Activated CD4-positive, alpha-beta T cell treated with anti-CD3 and anti-CD28 coated beads for 24 hours (primary cell): ENCODE measurements at places on chromosomes 11 and 22.

- DNase-seq = no peak
Observed at GRCh38 chr22:27218012-27218920, 560.9 kb downstream of the MIAT start.

- DNase-seq = no peak
Observed at GRCh38 chr11:132718711-132719671, 813.3 kb downstream of the OPCML start.

- DNase-seq = no peak
Observed at GRCh38 chr11:35549787-35550186, 24.4 kb upstream of the PAMR1 start.

GRCh38 chr22:41003066-41003465 is 51.9 kb downstream of the RBX1 start:
- DNase-seq = no peak

DNA sequence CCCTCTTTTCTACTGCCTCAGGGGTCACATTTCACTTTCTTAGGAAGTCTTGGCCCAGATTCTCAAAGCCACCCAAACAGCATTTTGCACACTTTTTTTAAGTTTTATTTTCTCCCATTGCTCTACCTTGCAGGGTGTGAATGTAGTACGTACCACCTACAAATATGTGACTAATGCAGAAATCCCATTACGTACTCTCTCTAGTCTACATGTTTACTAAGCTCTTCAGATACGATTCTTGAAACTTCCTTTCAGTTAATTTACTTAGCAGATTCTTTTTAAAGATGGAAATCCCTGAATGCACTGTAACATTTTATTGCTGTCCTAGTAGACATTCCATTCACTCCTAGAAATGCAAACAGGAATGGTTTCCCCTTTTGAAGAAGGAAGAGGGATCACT is 61.3 kb downstream of the LRRC4C start:
- no peak for DNase-seq

- no peak for DNase-seq
Observed at GRCh38 chr11:16610738-16611388, 127.6 kb upstream of the C11orf58 start.

DNA sequence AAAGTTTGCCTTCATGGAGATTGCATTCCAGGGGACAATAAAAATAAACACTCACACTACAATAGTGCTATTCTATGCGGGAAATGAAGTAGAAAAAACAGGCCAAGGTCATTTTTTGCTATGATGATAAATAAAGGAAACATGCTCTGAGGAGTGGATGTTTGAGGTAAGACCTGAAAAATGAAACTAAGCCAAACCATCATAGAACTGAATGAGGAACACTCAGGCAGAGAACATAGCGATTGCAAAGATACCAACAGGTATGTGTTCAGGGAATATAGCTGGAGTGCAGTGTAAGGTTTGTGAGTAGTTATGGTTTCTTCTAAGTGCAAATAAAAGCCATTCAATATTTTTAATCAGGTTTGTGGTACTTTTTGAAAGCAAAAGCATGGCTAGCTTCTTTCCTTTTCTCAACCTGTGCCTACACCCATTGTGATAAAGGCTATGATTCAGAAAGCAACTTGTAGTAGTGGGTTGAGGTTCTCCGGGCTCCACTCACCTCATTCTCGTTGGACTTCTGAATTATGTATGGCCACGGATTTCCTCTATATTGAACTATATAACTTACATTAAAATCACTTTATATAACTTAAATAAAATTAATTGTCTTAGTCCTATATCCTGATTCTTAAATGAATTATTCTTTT is 278.2 kb upstream of the CHORDC1 start:
- no peak for DNase-seq

- no peak for DNase-seq
Observed at GRCh38 chr11:15119826-15120225, 5.1 kb downstream of the INSC start.

GRCh38 chr11:134343646-134344045 is 11.9 kb downstream of the GLB1L2 start:
- DNase-seq = no peak

DNA sequence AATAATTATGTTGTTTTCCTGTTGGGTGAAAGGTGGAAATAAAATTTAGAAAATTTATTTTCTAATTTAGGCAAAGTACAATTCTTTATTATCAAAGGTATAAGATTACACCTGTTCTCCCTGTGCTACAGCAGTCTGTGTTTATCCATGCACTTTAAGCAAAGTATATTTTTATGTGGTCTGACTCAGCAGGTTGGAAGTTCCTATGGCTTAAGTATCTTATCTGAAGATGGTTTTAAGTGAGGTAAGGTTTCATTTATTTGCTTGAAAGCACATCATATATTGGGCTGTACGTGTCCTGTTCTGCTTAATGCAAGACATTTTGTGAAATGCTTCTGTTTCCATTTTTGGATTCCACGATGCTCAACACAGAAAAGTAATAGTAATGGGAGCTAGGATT is 14.6 kb downstream of the PPME1 start:
- no peak for DNase-seq

GRCh38 chr22:25066861-25067435 is 114.4 kb downstream of the KIAA1671 start:
- DNase-seq = no peak

GRCh38 chr11:9020916-9021315 is 17.1 kb upstream of the NRIP3 start:
- no peak for DNase-seq

GRCh38 chr22:49765091-49765771 is 62.4 kb downstream of the BRD1 start:
- no peak for DNase-seq

- no peak for DNase-seq
Observed at GRCh38 chr11:102007567-102008437, 39.4 kb upstream of the CFAP300 start.

DNA sequence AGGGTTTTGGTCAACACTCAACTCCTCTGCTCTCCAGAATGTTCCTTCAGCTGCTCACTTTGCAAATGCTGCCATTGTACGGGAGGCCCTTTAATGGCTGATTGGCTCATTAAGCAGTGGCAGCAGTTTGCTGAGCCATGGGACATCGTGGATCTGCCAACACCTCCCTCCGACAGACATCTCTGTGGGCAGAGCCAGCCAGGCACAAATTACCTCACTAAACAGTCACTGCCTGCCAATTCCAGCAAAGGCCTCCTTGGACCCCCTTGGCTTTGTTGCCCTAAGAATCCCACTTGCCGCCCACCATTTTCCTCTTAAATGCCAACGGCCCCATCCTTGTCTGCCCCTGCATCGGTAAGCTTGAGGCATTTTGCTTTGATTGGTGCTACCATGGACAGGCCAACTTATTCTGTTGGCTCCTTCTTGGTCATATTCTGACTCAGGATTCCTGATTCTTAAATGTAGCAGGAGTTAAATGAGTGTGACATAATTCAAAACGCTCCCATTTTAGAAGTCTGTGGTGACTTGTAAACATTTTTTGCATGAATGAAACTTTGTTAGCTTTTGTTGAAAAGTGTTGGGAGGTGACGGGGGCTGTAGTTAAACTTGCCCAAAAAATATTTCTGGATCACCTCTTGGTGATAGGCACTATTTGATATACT is 57.5 kb upstream of the LMO2 start:
- no peak for DNase-seq

GRCh38 chr11:133898031-133898769 is 52.9 kb upstream of the SPATA19 start:
- DNase-seq = no peak

GRCh38 chr11:65541093-65541982 is 16.5 kb downstream of the SCYL1 start:
- no peak for DNase-seq

- DNase-seq = no peak
Observed at GRCh38 chr11:68120273-68121066, 718 bp downstream of the CHKA start.

GRCh38 chr11:98061858-98062257 is 958.9 kb upstream of the CNTN5 start:
- DNase-seq = no peak
